ENCODE measurements at places on chromosomes 7 and 10. TPM values are rescaled to one million over a fixed set of nuclear protein-coding genes. Genes with fewer than 3 reads are reported as not detected.

DNA sequence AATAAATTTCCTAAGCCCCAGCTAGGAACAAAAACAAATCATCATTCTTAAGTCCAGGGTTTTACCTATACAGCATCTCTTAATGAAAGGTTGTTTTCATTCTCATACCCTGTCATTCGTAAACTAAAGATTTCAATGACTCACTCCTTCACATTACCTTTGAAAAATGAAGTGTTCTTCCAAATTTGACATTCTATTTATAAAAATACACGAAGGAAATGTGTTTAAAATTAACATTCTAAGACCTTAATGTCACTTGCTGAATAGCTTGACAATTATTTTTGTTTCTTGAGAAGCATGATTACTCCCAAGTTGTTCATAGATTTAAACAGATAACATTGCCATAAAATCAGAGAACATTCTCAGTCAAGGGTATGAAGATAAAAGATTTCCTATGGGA is 1188.3 kb upstream of the SORCS1 start:
- H3K27ac ChIP-seq = no peak overlapping the region
- H3K27me3 ChIP-seq = no peaks in the 10 kb centered on the region
- no peaks in the 10 kb centered on the region for H3K36me3 ChIP-seq
- no peak for DNase-seq

DNA sequence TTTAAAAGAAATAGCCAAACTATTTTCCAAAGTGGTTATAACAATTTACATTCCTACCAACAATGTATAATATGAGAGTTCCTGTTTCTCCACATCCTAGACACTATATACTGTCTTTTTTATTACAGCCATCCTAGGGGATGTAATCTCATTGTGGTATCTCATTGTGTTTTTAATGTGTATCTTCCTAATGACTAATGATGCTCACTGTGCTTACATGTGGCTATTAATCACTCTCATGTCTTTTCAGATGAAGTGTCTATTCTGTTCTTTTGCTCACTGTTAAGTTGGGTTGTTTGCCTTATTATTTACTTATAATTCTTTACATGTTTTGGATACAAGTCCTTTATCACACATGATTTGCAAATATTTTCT is 71.8 kb downstream of the ZNF438 start:
- H3K4me3 ChIP-seq = no peak overlapping the region
- no peaks in the 10 kb centered on the region for H3K36me3 ChIP-seq
- no peak overlapping the region for H3K27ac ChIP-seq
- H3K4me1 ChIP-seq = peaks cover 12% of the 10 kb centered on the region

CCL26 gene
- not detected for total RNA-seq

GRCh38 chr10:98172073-98172472 is 37.6 kb downstream of the R3HCC1L start:
- no peaks in the 10 kb centered on the region for H3K4me1 ChIP-seq
- DNase-seq = no peak
- no peak overlapping the region for H3K4me3 ChIP-seq
- no peak overlapping the region for H3K27ac ChIP-seq
- H3K36me3 ChIP-seq = no peaks in the 10 kb centered on the region

DNA sequence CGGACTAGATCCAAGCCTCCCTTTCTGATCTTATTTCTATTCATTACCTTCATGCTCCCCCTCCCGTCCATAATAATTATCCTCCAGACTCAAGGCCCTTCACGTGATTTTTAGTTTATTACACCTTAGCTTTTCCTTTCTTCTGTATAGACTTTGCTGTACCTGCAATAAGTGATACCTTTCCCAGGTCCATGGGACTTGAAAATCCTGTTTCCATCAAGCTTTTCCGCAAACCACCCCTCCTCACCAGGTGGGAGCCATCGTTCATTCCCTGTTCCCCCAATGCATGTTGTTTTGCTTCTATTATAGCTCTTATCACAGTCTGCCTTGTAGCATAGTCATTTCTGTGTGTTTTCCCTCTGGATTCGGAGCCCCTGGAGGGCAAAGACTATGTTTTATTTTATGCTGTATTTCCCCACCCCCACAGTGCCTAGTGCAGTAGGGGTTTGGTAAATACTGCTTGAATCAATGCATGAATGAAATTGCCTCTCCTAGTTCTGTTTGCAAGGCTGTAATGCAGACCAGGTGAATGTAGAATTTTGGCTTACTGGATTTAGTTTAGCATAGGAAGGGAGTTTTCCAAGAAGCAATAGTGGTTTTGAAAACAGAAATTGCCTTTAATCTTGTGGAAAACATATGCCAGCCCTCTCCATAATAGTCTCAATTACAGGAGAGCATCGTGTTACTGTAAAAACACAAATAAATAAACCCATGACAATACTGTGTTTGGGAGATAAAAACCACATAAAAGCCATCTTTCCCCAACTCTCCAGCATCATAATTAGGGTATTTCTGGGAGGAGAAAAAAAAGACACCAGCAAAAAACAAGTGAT is 213.4 kb downstream of the AUTS2 start:
- no peaks in the 10 kb centered on the region for H3K27me3 ChIP-seq
- H3K4me3 ChIP-seq = no peak overlapping the region

GRCh38 chr10:24209432-24209771 is 464 bp downstream of the KIAA1217 start:
- peak overlapping the region; percentile 88 for H3K4me3 ChIP-seq
- H3K36me3 ChIP-seq = peaks cover 26% of the 10 kb centered on the region
- no peak for DNase-seq

- H3K36me3 ChIP-seq = no peaks in the 10 kb centered on the region
- no peak overlapping the region for H3K27ac ChIP-seq
- no peak overlapping the region for H3K4me3 ChIP-seq
- no peaks in the 10 kb centered on the region for H3K4me1 ChIP-seq
- no peak for DNase-seq
Observed at GRCh38 chr7:108464743-108465142, 8.5 kb upstream of the NRCAM start.

GRCh38 chr7:112180223-112180622 is 26.0 kb downstream of the DOCK4 start:
- H3K27ac ChIP-seq = no peak overlapping the region
- DNase-seq = no peak
- H3K4me3 ChIP-seq = no peak overlapping the region
- H3K27me3 ChIP-seq = peaks cover 9% of the 10 kb centered on the region
- no peaks in the 10 kb centered on the region for H3K4me1 ChIP-seq

- no peak for DNase-seq
- H3K27ac ChIP-seq = peak overlapping the region; percentile 95
- no peaks in the 10 kb centered on the region for H3K27me3 ChIP-seq
Observed at GRCh38 chr10:74175510-74176379, 24.7 kb downstream of the ADK start.

DNA sequence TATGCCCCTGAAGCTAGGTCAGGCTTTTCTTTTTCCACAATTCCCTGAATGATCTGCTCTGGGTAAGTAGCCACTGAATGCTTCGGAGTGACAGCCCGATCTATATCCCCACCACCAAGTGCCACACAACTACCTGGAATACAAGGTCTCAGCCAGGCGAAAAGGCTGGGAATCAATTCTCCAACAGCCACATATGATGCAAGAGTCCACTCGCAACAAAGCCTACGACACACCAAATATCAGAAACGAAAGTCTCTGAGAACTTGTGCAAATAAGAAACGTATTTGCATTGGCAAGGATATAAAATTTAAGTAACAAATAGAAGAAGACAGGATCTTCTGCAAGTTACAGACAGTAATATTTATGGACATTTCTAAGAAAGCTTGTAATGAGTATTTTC is 5.7 kb downstream of the HIPK2 start:
- DNase-seq = no peak
- no peak overlapping the region for H3K4me3 ChIP-seq
- H3K36me3 ChIP-seq = peaks cover 14% of the 10 kb centered on the region

TWIST1 gene
- total RNA-seq = 2.4 TPM

DNA sequence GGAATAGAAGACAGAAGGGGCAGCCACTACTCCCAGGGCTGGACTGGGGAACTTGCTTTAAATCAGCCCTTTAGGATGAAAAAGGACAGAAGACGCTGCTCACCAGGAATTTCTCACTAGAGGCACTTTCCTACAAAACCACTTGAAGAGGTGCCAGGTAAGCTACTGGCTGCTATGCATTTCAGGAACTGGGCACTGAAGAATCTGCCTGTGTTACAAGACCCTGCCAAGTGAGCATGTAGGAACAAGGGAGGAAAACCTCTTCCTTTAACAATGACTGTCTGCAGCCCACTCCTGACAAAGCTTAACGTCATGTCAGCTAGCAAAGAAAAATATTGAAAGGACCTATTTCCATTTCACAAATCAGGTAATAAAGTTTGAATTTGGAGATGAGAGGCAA is 5.8 kb upstream of the AGMO start:
- no peak for DNase-seq
- H3K27ac ChIP-seq = no peak overlapping the region
- H3K36me3 ChIP-seq = no peaks in the 10 kb centered on the region
- H3K4me3 ChIP-seq = no peak overlapping the region

GRCh38 chr7:26860361-26860760 is 4.0 kb downstream of the SKAP2 start:
- H3K36me3 ChIP-seq = peaks cover 20% of the 10 kb centered on the region
- H3K27ac ChIP-seq = no peak overlapping the region
- H3K27me3 ChIP-seq = no peaks in the 10 kb centered on the region
- DNase-seq = peak; percentile 62
- peaks cover 17% of the 10 kb centered on the region for H3K4me1 ChIP-seq
- H3K4me3 ChIP-seq = no peak overlapping the region

- H3K4me1 ChIP-seq = no peaks in the 10 kb centered on the region
- no peak overlapping the region for H3K4me3 ChIP-seq
- H3K27ac ChIP-seq = no peak overlapping the region
- DNase-seq = no peak
- H3K27me3 ChIP-seq = no peaks in the 10 kb centered on the region
- H3K36me3 ChIP-seq = no peaks in the 10 kb centered on the region
Observed at GRCh38 chr7:64938540-64938939, 35.5 kb downstream of the ZNF273 start.

- no peak overlapping the region for H3K4me3 ChIP-seq
- no peak for DNase-seq
- no peaks in the 10 kb centered on the region for H3K4me1 ChIP-seq
- no peaks in the 10 kb centered on the region for H3K27me3 ChIP-seq
Observed at GRCh38 chr10:5765617-5766016, 47.6 kb downstream of the GDI2 start.

EPO gene
- total RNA-seq = not detected

DNA sequence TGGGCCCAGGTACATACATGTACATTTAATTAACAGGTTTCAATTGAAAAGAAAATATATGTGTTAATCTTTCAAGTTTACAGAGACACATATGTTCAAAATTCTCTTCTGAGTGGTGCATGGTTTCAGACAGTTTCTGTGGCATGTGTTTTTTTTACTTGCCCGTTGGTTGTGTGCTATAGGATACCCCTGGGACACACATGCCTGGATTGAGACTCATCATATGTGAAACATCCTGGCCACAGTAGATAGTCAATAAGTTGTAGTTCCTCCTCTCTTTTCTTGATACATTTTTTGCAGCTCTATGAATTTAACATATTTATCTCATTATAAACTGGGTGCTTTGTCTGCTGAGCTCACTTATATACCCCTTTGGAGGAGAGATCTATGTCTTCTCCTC is 207.8 kb upstream of the CTBP2 start:
- H3K36me3 ChIP-seq = no peaks in the 10 kb centered on the region
- no peaks in the 10 kb centered on the region for H3K4me1 ChIP-seq
- no peak for DNase-seq
- no peak overlapping the region for H3K4me3 ChIP-seq
- no peaks in the 10 kb centered on the region for H3K27me3 ChIP-seq

DNA sequence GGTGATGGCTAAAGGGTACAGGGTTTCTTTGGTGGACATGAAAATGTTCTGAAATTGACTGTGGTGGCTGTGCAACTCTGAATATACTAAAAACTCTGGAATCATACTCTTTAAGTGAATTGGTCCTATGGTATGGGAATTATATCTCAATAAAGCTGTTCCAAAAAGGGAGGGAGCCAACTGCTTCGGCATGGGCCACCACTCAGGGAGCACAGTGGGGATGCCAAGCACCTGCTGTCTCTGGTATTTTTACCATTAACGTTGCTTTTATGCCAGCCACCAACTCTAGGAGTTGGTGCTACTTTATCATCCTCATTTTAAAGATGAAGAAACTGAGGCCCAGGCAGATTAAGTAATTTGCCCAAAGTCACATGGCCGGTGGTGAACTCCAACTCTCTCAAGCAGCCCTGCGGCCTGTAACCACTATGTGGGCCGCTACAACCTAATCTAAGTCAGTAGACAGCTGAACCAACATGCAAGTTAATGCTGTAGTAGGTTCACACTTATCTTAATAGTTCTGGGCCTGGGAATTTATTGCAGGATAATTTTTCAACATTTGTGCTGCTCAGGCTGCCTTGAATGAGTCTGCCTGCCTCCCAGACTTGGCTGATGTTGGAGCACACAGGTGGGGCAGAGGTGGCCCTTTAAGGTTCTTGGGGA is 20.8 kb downstream of the SH3PXD2A start:
- no peak for DNase-seq
- no peak overlapping the region for H3K4me3 ChIP-seq
- no peak overlapping the region for H3K27ac ChIP-seq
- H3K4me1 ChIP-seq = no peaks in the 10 kb centered on the region

- H3K4me3 ChIP-seq = no peak overlapping the region
- no peaks in the 10 kb centered on the region for H3K27me3 ChIP-seq
- H3K27ac ChIP-seq = no peak overlapping the region
- H3K4me1 ChIP-seq = peaks cover 11% of the 10 kb centered on the region
- DNase-seq = peak; percentile 19
Observed at GRCh38 chr10:119253433-119254174, 46.2 kb downstream of the GRK5 start.

- H3K4me3 ChIP-seq = no peak overlapping the region
- H3K27ac ChIP-seq = no peak overlapping the region
Observed at GRCh38 chr10:110525349-110526260, 27.9 kb downstream of the DUSP5 start.

DNA sequence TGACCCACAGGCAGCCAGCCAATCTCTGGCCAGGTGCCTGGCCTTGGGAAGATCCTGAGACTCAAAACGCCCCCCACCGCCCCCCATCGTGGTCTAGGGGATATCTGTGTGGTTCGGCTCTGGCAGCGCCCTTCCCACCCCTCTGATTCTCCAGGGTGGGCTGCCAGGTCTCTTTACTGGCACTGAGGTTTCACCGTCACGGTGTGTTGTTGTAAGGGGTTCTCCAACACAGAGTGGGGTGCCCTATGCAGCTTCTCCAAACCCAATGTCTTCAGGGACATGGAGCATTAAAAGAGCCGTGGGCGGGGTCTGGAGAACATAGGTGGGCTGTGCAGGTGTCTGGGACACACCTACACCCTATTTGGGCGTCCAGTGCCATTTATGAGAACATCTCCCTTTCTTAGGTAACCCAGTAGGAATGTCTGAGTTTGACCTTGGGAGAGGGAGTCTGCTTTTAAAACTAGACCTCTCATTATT is 1.5 kb downstream of the MAFK start:
- no peak for DNase-seq
- H3K4me3 ChIP-seq = peak overlapping the region; percentile 96
- H3K27ac ChIP-seq = peak overlapping the region; percentile 89
- H3K36me3 ChIP-seq = peaks cover 77% of the 10 kb centered on the region

DNA sequence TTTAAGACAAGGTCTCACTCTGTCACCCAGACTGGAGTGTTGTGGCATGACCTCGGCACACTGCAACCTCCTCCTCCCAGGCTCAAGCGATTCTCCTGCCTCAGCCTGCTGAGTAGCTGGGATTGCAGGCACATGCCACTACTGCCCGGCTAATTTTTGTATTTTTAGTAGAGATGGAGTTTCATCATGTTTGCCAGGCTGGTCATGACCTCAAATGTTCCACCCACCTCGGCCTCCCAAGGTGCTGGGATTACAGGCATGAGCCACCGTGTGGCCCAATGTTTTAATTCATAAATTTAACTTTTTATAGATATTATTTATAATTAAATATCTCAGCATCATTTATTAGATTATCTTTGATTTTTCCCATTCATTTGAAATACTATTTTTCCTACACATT is 658.0 kb upstream of the NRG3 start:
- H3K36me3 ChIP-seq = no peaks in the 10 kb centered on the region
- H3K4me3 ChIP-seq = no peak overlapping the region
- no peak for DNase-seq
- no peaks in the 10 kb centered on the region for H3K4me1 ChIP-seq
- H3K27me3 ChIP-seq = no peaks in the 10 kb centered on the region

Data from Calu3 (cell line).